Activated T-cell treated with anti-CD3 and anti-CD28 coated beads for 1 hour (primary cell): ENCODE measurements at places on chromosomes 7 and 10.

DNA sequence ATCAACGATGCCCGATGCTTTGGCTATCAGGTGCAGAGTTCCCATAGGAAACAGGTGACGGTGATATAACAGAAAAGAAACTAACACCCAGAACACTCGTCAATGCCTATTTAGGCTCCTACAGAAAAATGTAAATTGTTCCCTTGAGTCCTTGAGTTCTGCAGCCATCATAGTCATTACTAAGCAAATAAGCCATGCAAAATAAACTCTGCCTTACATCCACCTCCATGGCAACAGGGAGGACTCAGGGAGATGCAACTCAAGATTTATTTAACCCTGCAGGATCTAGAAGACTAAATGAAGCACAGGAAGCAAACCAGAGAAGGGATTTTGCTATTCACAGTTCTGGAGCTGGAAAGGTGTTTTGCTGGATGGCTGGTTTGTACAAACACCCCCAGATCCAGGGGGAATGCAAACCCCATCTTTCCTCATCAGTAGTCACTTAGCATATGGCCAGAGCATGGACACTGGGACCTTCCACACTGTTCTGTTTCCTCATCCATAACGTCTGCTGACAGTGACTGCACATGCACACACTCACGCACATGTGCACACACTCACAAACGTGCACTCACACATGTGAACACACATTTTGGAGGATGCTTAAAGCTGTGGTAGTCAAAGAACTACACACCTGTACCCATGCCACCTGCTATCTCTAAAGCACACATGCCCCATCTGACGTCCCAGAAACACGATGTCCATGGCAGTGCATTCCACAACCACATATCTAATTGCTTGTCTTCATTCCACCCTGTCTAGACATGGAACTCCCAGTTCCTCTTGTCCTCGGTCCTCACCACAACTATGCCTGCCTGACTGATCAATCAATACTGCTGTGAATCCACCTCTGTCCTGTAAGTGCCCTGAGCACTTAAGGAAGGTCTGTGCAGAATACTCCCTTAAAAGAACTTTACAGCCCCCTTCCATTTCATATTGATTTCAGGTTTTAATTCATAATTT is 178.2 kb downstream of the COBL start:
- no peak for DNase-seq

- no peak for DNase-seq
These were observed 280.1 kb downstream of the SKAP2 start for GRCh38 chr7:26584326-26584725.

- DNase-seq: no peak
These were observed 24.0 kb upstream of the RNF32 start for GRCh38 chr7:156616269-156617202.

GRCh38 chr7:99141841-99142726 is 1.8 kb downstream of the SMURF1 start:
- peak; percentile 65 for DNase-seq

GRCh38 chr7:149067869-149068268 is 22.6 kb downstream of the ZNF786 start:
- DNase-seq: no peak

- no peak for DNase-seq
These were observed 131.6 kb upstream of the EFCAB10 start for GRCh38 chr7:105712877-105713276.

GRCh38 chr7:51060536-51060935 is 256.1 kb downstream of the COBL start:
- no peak for DNase-seq

- no peak for DNase-seq
These were observed 17.9 kb upstream of the ACBD5 start for GRCh38 chr10:27258492-27258837.
